Ascending aorta (tissue), 2 donors: ENCODE measurements at places on chromosomes 6 and 20.

- no peak for DNase-seq
Observed at GRCh38 chr20:3753098-3753497, 14.5 kb downstream of the ADISSP start.

DNA sequence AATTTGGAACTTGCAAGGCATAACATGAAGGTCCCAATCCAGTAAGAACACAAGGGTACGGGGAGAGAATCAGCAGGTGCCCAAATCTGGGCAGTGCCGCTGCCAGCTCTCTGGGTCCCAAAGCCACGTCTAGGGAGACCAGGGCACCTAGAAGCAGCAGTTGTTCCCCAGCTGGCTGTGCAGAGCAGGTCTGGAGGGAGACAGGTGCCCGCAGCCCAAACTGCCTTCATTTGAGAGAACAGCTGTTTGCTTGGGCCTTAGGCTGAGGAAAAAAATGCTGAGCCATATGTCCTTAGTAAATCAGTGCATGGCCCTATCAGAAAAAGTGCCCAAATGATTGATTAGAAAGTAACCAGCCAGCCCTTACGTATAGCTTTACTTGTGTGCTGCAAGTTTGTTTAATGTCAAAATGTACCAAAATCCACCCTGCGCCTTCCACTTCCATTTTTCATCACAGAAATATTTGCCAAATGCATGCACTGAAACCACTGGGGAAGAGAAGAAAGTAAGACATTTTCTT is 9.1 kb upstream of the PRELID3B start:
- DNase-seq, result no peak

DNA sequence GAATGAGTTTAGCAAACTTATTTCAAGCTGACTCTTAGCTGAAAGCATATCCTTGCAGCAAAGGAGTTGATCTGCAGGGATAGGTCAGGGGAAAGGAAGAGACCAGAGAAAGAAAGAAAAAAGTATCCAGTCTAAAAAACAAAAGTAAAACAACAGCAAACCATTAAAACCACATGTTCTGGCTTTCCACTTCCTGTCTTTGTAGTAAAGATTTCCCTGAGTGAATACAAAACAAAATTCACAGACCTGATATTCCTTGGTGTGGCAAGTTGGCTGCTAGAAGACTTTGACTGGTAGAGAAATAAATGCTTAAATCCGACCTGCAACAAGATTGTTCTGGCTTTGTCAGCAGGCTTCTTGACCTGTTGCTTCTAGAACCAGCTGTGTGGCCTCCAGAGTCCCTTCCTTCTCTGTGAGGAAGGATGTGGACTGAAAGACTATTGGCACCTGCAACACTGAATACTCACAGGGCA is 23.4 kb upstream of the MCM3 start:
- no peak for DNase-seq

GRCh38 chr6:157244175-157244574 is 79.1 kb downstream of the TMEM242 start:
- DNase-seq, result no peak

DNA sequence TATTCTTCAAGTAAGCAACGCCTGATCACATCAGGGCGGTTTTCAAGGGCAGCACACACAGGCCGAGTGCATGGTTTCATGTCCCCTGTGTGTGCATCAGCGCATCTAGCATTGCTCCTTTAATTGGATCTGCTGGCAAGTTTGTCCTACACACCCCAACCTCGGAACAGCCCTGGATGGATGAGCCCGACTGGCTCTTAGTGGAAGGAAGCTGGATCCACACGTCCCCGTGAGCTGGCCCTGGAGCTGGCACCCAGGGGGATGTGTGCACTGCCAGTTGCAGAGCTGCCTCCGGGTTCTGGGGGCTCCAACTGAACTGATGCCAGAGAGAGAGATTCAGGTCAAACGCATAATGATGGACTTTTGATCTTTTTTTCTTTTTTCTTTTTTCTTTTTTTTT is 39.2 kb upstream of the QKI start:
- DNase-seq, result no peak

GRCh38 chr20:61482056-61482887 is 230.2 kb downstream of the CDH4 start:
- DNase-seq, result no peak

DNA sequence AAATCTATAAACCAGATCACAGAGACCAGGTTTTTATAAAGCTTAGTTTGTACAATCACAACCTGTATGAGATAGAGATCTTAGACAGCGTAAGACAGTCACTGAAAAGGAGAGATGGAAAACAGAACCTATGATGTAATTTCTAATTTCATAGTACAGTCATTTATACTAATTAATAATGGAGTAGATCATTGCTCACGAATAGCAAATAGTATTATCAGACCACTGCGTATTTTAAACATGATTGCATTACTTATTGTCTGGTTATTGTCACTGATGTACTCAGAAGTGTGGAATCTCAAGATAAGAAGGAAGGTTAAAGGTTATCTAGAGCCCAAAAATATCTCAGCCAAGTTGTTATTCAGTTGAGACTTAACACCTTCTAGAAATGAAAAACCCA is 115.6 kb downstream of the KHDC1L start:
- DNase-seq, result no peak

- no peak for DNase-seq
Observed at GRCh38 chr20:25372584-25373336, 17.9 kb downstream of the ABHD12 start.

- DNase-seq, result no peak
Observed at GRCh38 chr6:132482581-132482980, 30.3 kb downstream of the STX7 start.

DNA sequence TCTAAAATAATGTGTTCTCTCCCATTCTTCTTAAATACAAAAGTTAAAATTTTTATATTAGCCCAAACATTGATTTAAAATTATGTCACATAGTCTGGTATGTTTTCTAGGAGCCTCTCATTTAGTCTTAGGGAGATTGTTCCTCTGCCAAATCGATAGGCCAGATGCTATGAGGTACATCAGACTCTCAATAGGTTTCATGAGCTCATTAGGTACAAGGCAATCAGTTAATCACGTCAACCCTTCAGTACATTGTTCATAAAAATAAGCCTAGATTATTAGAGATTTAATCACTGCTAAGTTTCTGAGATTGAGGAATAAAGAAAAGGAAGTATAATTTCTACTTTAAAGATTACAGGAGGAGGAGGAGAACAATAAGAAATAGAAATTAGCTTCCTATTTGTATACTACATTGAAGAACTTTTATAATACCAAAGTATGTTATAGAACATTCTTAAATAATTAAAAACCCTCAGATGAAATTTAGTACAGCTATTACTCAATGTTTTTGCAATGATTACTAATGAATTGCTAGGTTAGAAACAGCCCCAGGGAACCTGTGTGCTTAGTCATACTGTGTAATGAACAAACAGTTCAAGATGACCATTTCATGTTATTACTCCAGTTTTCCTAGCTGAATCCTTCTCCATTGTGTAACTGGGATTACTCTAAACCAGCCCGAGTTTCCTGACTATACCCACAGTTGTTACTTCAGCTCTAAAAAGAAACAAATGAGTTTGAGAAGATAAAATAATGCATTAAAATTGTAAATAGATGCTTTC is 117.0 kb downstream of the BMP5 start:
- DNase-seq, result no peak

- DNase-seq, result no peak
Observed at GRCh38 chr6:151284012-151284411, 44.2 kb downstream of the AKAP12 start.

DNA sequence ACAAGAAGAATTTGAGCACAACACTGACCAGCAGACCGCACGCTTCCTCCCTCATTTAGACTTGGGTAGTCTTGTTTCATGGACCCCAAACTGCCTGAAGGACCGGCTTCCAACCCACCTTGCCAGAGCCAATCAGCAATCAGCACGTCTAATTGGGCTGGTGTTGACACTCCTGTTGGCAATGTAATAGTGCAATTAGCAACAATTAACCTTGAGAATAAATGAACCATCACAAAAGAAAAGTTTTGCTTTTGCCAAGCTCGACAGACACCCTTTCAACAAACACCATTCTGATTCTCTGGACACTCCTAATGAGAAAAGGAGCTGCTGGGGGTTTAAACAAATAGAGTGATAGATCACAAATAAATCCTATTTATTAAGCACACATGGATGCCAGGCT is 61.0 kb downstream of the EDN3 start:
- DNase-seq, result no peak

DNA sequence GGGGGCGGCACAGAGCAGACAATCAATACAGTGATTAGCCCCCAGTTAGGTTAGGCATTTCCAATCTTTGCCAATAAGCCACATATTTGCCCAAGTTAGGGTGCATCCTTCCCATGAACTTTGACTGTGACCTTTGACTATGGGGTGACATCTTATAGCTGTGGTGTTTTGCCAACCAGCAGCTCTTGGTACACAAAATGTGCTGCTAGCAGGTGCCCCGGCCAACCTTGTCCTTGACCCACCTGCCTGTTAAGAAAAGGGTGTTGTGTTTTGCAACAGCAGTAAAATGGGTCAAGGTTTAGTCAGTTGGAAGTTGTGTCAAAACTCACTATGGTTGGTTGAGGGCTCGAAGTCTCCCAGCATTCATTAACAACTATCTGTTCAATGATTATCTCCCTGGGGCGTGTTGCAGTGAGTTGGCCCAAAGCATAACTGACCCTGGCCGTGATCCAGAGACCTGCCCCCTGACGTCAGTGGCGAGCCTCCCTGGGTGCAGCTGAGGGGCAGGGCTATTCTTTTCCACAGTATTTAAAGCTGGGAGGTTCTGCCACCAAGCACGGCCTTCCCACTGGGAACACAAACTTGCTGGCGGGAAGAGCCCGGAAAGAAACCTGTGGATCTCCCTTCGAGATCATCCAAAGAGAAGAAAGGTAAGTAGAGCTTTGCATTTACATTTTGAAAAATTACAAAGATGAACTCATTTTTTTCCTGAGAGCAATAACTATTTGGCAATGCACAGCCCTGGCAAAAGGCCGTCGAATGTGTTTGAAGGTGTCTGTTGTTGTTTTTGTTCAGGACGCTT is at the start of gene PCK1:
TSS of gene PCK1 (plus strand) at position 557 of the 802 bp plus-strand sequence. CDS start 302 bp downstream, outside the sequence.
- DNase-seq, result no peak

GRCh38 chr6:75204959-75205775 is 686 bp downstream of the COL12A1 start:
- DNase-seq, result peak; percentile 84

DNA sequence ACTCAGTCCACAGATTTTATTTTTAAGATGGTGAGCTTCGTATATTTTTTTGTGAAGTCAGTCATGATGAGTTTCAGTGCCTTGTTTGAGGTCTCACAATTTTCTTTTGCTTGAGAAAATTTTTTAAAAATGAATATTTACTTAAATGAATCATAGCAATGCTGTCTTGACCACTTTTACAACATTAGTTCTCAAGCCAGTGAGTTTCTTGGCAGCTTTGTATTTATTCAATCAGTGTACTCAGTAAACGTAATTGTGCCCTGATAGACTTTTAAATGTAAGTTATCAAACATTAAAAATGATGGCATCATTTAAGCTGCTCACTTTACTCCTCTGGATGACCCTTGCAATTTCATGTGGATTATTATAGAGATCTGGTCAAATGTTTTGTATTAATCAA is 261.4 kb downstream of the KHDC1L start:
- DNase-seq, result no peak

- no peak for DNase-seq
Observed at GRCh38 chr6:145406783-145407182, 328.5 kb downstream of the EPM2A start.

DNA sequence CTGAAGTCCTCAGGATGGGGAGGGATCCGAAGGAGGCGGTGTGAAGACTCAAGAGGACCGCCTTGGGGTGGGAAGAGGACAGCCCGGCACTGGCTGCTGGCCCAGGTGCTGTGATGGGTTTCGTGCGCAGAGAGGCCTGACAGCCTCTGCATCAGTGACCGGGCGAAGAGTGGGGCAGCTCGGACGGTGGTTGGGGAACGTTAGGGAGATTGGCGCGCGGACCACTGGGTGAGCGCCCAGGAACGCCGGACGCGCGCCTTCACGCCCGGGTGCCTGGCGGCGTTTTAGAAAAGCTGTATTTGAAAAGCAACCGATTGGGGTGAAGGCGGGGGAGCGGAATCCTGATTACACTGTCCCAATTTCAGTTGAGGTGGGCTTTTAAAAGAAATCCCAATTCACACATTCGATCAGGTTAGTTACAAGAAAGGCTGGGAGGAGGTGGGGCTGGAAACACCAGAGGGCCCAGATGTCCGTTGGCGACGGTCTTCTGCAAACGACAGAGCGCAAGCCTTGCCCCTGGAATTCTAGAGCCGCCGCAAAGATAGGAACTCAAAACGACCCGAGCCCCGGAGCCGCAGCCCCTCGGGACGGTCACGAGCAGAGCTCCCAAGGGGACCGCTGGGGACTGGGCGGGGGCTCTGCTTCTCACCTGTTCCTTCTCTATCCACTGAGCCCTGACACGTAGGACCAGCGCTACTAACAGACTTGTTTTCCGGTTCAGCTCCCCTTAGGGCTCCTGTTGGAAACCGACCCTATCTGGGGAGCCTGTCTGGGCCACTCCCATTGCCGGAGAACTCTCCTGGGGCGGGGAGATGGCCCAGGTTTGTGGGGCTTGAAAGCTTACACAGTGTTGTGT is 8.5 kb upstream of the TRIM40 start:
- DNase-seq, result no peak

- DNase-seq, result no peak
Observed at GRCh38 chr6:112522587-112522986, 175.5 kb downstream of the RFPL4B start.

DNA sequence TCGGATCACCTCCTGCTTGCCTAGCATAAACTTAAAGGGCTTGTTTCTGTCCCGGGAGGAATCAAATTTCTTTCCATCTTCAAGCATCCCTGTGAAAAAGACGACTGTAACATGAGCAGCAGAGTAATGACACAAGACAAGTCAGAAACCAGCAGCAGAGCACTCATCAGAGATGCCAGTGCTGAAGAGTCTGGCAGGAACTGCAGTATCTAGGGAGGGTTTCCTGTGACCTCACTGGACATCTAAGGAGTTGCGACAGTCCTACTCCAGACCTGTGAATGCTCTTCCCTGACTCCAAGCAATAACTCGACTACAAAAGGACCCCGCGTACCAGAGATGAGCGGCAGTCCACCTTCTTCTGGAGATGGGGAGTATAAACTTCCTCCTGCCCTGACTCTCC is 17.3 kb downstream of the FKBP1A start:
- DNase-seq, result no peak

DNA sequence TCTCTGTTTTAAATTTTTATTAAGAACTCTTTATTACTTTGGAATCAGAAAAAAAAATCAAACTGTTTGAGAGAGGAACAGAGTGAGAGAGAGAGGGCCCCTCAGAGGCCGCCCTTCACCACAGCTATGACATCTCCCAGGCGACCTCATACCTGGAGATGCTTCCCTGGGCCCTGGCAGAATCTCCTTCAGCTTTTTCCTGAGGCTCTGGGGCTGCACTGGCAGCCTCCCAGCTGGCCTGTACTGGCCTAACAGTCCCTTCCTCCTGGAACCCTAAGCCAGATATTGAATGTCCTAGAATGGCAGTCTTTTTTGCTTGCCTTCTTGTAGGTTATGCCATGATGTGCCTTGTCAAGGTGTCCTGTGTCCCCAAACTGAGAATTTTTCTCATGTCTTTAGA is 13.7 kb downstream of the ABHD12 start:
- DNase-seq, result no peak
